ENCODE measurements at places on chromosomes 4 and X.

- no peak for DNase-seq
Observed at GRCh38 chr4:57424232-57424897, 314.2 kb upstream of the IGFBP7 start.

- DNase-seq, result no peak
Observed at GRCh38 chr4:76212851-76213414, 691 bp downstream of the SCARB2 start.

DNA sequence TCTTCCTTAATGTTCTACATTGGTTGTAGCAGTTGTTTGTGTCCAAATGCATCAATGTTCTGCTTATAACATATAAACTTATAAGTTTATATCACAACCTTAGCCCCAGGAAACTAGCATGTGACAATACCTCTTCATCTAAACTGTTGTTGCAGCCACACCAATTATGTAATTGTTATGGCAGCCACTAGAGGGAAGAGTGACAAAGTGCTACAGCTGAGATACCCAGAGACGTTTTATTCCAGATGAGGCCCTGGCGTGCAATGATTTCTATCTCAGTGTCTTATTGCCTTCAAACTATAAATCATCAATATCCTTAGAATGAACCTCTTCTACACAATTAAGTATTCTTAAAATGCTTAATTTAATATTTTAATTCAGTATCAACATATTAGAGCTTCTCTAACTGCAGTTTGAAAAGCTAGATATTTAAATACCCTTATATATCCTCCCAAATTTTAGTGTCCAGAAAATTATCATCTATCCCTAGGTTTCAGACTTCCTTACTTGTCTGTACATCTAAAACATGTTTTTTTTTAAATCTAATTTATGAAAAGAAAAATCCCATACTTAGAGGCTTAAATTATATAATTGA is 171.6 kb downstream of the PCDH10 start:
- DNase-seq, result peak; percentile 5

DNA sequence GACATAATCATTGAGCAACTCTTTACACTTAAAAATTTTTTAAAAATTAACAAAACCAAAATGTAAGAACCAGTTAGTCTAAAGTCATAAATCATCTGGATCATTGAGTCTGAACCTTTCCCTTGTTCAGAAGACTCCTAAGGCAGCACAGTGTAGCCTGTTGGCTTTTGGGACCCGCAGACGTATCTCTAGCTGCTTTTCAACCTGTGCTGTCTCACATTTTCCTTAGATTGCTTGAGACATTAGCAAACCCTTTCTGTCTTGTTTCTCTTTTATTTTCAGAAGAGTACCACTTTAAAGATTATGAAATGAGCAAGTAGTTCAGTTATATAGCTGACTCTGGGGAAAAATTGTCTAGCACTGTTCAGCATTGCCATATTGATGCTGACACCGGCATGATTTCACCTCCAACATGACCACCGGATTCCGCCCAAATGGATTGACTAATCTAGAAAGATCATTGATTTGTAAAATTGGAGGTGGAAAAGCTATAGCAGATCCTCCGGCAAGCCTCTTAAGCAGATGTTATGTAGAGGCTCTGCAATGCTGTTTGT is 8.9 kb downstream of the TCEANC start:
- DNase-seq, result no peak

GRCh38 chrX:140916872-140917271 is 85.5 kb upstream of the SPANXB1 start:
- DNase-seq, result no peak

- no peak for DNase-seq
Observed at GRCh38 chr4:7191546-7192251, 639 bp upstream of the SORCS2 start.

- DNase-seq, result no peak
Observed at GRCh38 chr4:16788868-16789267, 109.6 kb downstream of the LDB2 start.

DNA sequence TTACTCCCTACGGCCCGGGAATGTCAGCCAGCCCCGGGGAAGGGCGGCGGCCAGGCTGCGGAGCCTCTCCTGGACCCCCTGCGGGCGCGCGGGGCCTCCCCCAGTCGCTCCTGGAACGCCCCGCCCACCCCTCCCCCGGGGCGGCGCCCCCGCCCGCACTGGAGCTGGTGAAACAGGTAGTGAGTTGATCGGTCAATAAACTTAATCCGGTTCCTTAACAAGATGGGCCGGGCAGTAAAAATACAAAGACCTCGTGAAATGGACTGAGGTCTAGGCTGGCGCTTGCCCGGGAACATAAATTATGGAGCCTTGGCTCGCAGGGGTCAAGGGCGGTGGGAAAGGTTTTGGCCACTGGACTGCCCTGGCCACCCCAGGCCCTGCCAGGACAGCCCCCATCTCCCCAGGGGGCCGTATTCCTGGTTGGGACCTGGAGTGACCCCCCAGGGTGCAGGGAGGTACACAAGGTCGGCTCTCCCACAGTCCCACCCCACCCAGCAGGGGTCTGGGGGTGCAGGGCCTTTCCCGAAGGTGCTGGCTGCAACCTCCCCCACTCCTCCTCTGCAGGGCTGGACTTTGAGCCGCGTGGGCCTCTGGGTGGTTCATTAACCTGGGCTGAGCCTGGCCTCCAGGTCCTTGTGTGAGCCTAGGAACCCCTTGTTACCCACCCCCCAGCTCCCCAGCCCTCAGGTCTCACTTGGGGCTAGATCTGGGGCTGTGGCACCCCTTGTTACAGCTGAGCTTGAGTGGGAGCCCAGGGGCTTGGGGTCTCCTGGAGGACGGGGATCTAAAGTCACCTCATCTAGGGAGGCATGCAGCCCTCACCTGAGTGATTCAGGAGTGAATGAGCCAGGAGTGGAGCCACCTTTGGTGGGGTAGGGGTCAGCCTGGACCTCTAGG is 2.5 kb downstream of the FGFR3 start:
- DNase-seq, result no peak

- no peak for DNase-seq
Observed at GRCh38 chrX:21813612-21814368, 25.6 kb upstream of the MBTPS2 start.

GRCh38 chr4:25667931-25668557 is 12.4 kb downstream of the SLC34A2 start:
- no peak for DNase-seq

DNA sequence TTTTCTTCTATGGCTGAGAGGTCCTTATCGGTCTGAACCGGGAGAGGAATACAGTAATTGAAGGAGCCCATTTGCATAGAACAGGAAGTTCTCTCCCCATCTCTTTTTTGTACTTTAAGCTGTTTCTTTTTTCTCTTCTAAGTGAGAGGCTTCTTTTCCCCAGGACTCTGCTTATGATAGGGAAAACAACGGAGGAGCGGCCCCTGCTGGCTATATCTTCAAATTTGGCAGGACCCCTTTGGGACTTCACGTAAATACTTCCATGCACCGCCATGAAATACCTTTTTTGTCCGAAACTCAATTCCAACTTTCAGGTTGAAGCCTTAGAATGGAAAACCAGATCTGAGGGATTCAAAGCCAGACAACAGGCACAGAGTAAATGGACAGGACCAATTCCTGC is 1153.0 kb upstream of the INTU start:
- DNase-seq, result no peak

- DNase-seq, result no peak
Observed at GRCh38 chr4:156118507-156119220, 165.0 kb upstream of the CTSO start.

GRCh38 chr4:4880492-4880891 is 21.0 kb downstream of the MSX1 start:
- DNase-seq, result no peak

DNA sequence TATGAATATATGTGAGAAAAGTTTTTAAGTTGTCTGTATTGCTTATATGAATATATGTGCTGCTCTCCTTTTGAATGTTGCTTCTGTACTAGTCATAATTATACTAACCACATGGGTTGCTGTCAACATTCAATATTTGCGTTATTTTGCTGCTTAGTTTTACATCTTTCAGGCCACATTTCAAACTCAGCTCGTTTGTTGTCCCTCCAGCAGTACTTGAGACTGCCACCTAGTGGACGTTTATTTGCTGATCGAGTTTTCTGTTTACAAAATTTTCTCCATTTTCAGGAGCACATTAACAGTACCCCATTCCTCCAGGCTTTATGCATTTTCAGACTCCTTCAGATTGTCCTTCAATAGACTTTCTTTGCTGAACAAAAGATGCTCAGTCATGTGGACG is 75.8 kb downstream of the NUDT11 start:
- no peak for DNase-seq
